ENCODE measurements at places on chromosomes 2 and 18.

- DNase-seq, result no peak
- no peaks in the 10 kb centered on the region for H3K36me3 ChIP-seq
- H3K27ac ChIP-seq, result no peak overlapping the region
- H3K4me3 ChIP-seq, result no peak overlapping the region
Measured at GRCh38 chr2:173524256-173524955, 169.7 kb downstream of the CDCA7 start.

DNA sequence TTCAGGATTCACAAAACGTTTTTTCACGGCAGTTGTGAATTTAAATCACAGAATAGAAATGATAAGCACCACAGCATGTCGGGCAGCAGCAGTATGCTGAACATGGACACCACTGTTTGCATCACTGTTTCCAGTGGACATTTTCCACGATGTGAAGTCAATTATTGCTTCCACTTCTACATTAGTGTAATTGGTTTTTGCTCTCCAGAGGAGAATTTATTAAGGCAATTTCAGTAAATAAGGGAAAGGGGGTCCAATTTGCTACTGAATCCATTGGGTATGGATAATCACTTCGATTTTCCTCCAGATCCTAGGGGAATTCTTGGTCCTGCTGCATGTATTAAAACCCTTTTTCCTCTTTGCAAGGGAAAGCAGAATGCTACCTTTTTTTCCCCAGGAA, 30.2 kb upstream of the VWC2L start:
- H3K4me3 ChIP-seq, result no peak overlapping the region
- H3K4me1 ChIP-seq, result no peaks in the 10 kb centered on the region

DNA sequence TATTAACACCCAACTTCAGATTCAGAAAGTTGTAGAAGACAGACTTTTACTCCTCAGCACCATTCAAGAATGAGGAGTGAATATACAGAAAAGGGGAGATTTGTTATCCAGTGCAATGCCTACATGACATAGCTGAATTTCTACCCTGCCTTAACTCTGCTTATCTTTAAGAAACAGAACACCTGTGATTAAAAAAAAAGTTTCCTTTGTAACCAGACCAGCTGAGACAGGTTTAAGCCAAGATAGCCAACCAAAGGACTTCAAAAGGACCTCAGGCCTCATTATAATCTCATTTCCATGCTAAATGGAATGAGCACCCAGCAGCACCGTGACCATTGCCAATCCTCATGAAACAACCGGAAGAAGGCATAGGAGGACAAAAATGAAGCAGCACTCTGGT, 122.9 kb downstream of the CCDC178 start:
- no peak overlapping the region for H3K27ac ChIP-seq
- no peak for DNase-seq
- H3K4me3 ChIP-seq, result no peak overlapping the region

- no peak overlapping the region for H3K4me3 ChIP-seq
- H3K36me3 ChIP-seq, result no peaks in the 10 kb centered on the region
- peaks cover 85% of the 10 kb centered on the region for H3K4me1 ChIP-seq
- DNase-seq, result no peak
- no peak overlapping the region for H3K27ac ChIP-seq
Measured at GRCh38 chr2:55010915-55011314, 39.3 kb downstream of the RTN4 start.

- H3K27me3 ChIP-seq, result no peaks in the 10 kb centered on the region
- H3K4me1 ChIP-seq, result no peaks in the 10 kb centered on the region
- H3K4me3 ChIP-seq, result no peak overlapping the region
- no peaks in the 10 kb centered on the region for H3K36me3 ChIP-seq
- no peak for DNase-seq
Measured at GRCh38 chr2:104501342-104501741, 352.6 kb upstream of the POU3F3 start.

DNA sequence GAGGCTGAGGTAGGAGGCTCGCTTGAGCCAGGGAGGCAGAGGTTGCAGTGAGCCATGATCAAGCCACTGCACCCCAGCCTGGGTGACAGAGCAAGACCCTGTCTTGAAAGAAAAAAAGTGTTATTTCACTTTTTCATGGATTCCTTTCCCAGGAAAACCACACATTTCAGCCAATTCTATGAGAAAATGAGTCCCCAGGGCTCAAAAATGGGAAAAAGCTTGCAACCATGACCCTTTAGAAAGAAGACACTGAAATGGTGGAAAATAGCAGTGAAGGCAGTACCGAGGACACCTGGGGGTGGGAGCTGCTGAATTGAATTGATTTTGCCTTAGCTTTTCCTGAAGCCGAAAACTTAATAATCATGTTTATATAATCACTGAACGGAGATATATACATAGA, 284.2 kb upstream of the HDAC4 start:
- H3K27ac ChIP-seq, result no peak overlapping the region
- no peaks in the 10 kb centered on the region for H3K36me3 ChIP-seq

GRCh38 chr2:129763966-129764365, 215.5 kb upstream of the RAB6C start:
- no peaks in the 10 kb centered on the region for H3K27me3 ChIP-seq
- DNase-seq, result no peak
- H3K27ac ChIP-seq, result no peak overlapping the region

DNA sequence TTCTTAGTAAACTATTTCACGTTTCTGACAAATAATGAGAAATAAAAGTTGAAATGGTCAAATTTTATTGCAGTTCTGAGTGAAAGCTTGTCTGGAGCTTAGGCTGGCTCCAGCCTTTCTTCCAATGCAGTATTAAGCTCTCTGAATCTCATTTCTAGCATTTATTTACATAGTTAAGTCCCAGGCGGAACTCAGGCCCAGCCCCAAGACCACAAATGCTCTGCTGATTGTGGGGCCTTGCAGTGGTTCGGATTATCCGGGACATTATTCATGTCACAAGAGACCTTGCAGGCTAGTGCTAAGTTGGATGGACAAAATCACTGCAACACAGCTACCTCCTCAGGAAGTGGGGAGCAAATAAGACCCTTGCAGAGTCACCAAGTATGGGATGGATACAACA, 2009.3 kb upstream of the CELF4 start:
- no peak overlapping the region for H3K27ac ChIP-seq
- H3K36me3 ChIP-seq, result no peaks in the 10 kb centered on the region
- no peak overlapping the region for H3K4me3 ChIP-seq
- H3K4me1 ChIP-seq, result no peaks in the 10 kb centered on the region

DNA sequence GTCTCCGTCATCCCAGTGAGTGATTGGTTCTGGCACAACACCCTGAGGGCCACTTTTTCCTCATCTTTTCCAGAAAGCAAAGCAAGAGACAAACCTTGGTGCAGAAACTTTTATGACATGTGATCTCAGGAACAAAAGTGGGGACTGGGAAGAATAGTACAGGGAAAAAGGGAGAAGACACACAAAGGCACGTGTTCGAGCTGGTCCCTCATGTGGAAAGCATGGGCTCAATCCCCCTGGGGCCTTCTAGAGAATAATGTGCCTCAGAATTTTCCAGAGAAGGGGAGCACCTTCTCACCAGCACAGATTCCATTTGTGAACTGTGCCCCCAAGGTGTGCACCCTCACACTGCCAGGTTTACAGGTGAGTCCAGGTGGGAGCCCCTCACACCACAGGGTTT, 312.6 kb downstream of the FBXO15 start:
- DNase-seq, result no peak
- no peak overlapping the region for H3K4me3 ChIP-seq
- H3K27ac ChIP-seq, result no peak overlapping the region

GRCh38 chr18:58225101-58225500, 181.1 kb downstream of the NEDD4L start:
- H3K36me3 ChIP-seq, result no peaks in the 10 kb centered on the region
- no peaks in the 10 kb centered on the region for H3K27me3 ChIP-seq
- DNase-seq, result no peak
- H3K4me1 ChIP-seq, result peaks cover 23% of the 10 kb centered on the region
- peak overlapping the region; percentile 87 for H3K27ac ChIP-seq

DNA sequence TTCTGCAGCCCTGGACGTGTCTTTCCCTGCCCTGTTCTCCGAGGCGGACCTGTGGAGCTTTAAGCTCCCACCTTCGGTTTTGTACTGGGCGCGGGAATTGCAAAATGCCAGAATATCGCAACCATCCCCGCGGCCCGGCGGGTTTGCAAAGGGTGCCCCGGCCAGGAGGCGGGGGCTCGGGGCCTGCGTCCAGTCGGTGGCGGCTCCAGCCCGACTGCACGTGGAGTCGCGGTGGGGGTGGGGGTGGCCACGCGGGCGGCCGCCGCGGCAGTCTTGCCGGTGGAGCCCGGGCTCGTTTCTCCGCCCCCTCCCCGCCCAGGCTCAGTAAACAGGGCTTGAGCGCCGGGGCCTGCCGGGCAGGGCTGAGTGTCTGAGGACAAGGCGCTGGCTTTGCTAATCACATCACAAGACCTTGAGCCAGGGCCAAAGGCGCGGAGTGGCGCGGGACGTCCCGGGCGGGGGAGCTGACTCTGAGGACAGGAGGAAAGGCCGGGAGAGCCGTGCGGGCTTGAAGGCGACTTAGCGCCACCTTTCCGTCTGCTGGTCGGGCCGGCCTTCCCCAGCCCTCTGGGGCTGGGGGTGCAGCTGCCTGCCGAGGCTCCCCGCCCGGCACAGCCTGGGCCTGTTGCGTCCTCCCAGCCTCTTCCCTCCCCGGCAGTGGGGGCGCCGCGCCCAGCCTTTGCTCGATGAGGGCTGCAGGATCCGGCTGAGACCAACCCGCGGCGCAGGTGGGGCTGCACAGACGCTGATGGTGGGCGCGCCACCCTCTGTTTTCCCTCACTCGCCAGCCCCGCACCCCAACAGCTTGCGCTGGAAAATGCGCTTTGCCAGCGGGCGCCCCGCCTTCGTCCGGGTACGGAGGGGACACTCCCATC, 786 bp upstream of the ZFP36L2 start:
- H3K4me1 ChIP-seq, result peaks cover 41% of the 10 kb centered on the region
- DNase-seq, result peak; percentile 94
- peak overlapping the region; percentile 87 for H3K4me3 ChIP-seq
- H3K36me3 ChIP-seq, result peaks cover 21% of the 10 kb centered on the region

DNA sequence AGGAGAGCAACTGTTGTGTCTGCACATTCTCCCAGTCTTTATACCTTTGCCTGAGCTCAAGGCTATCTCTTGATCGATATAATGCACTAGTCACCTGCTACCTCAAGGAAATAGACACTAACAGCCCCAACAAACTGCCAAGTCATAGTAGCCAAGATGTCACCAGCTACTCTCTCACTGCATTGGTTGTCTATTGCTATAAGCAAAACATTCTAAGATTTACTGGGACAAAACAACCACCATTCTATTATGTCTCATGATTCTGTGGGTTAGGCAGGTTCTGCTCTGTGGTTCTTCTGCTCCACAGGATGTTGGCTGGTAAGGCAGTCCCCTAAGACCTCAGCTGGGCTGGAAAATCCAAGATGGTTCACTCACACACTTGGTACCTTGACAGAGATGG, 28.5 kb upstream of the MLPH start:
- H3K4me1 ChIP-seq, result no peaks in the 10 kb centered on the region
- H3K4me3 ChIP-seq, result no peak overlapping the region
- no peak for DNase-seq
- H3K27ac ChIP-seq, result no peak overlapping the region
- no peaks in the 10 kb centered on the region for H3K36me3 ChIP-seq
- no peaks in the 10 kb centered on the region for H3K27me3 ChIP-seq

DNA sequence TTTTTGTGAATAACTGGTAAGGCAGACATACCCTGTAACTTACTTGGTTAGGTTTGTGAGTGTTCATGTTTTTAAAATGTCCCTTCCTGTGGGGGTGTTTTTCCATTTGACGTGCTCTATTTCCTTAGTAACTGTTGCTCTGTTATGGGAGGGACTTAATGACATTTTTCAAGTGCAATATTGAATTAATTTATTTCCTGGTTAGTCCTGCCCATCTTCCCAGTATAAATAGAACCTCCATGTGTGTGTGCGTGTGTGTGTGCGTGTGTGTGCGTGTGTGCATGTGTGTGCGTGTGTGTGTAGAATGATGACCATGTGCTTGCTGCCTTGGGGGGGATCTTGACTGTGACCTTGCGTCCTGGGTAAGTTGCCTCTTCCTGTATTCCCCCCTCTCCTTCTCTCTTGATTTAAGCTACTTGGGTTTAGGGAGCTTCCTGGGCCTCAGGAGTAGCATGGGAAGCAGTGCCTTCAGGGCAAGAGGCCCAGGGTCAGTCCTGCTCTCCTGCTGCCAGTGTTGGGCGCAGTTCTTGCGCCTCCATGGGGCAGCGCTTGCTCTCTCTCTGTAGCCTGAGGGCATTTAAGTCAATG, 163.9 kb downstream of the LDLRAD4 start:
- no peak overlapping the region for H3K27ac ChIP-seq
- H3K36me3 ChIP-seq, result no peaks in the 10 kb centered on the region
- DNase-seq, result no peak

GRCh38 chr18:35949090-35949489, 23.4 kb upstream of the RMP24 start:
- no peaks in the 10 kb centered on the region for H3K27me3 ChIP-seq
- no peaks in the 10 kb centered on the region for H3K4me1 ChIP-seq
- no peak for DNase-seq
- no peaks in the 10 kb centered on the region for H3K36me3 ChIP-seq

DNA sequence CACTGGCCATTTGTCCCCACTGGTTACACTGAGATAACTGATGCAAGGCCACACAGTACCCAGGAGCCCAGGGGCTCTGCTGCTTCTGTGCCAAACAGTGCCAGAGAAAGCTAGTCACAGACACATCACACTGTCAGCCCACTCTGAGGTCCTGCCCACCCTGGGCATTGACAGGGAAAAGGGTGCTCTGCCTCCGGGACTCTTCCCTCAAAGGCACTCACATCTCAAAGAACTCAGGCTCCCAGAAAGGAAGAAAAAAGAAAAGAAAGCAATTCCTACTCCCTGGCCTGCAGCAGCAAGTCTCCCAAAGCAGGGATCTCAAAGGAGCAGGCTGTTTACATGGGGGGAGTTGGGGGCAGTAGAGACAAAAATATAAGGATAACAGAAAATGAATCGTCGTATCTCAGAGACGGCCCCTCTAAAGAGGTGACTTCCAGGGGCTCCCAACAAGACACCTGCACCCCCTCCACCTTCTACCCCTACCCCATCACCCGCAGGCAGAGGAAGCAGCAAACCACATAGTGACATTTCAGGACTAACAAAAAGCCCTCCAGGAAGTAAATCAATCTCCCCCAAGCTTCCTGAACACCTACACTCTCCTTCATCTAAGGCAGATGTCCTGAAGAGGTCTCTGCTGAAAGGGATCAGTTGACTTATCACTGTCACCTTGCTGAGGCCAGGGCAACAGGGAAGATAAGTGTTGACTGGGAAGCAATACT, 247.6 kb downstream of the TNS1 start:
- no peak overlapping the region for H3K27ac ChIP-seq
- 0 out of 2 replicates have a peak, but pooled peaks cover 2% of the 10 kb centered on the region for H3K27me3 ChIP-seq
- H3K4me1 ChIP-seq, result no peaks in the 10 kb centered on the region
- no peak overlapping the region for H3K4me3 ChIP-seq
- no peak for DNase-seq

DNA sequence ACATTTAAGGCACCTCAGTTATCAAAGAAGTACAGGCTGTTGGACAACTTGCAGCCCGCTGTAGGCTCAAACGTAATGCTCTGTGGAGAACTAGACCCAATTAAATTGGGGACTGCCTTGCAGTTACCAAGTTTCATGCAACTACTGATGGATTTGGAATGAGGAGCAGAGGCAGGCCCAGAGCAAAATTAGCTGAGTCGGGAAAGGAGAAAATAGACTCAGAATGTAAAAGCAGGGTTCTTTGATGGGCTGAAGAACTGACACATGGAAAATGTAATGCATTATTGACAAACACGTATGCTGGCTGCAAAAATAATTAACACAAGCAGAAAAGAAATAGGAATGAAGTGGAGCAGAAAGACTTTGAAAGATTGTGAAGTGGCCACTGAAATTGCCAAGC, 432.7 kb upstream of the HNRNPA3 start:
- H3K4me3 ChIP-seq, result no peak overlapping the region
- H3K27me3 ChIP-seq, result no peaks in the 10 kb centered on the region
- H3K36me3 ChIP-seq, result no peaks in the 10 kb centered on the region
- H3K4me1 ChIP-seq, result no peaks in the 10 kb centered on the region
- no peak overlapping the region for H3K27ac ChIP-seq

Measured in Caco-2 (cell line).